ENCODE measurements at places on chromosomes 7 and 10.

DNA sequence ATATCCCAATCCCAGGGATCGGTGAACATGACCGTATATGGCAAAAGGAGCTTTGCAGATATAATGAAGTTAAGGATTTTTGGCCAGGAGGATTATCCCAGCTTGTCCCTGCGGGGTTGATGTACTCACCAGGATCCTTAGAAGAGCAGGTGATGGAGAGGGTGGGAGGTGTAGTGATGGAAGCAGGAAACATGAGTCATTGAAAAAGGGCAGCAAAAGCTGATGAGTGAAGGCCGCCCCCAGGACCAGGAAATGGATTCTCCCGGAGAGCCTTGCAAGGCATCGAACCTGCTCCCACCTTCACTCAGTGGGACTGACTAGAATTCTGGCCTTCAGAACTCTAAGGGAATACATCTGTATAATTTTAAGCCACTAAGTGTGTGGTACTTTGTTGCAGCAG, 5.2 kb upstream of the NUPR2 start:
- no peak overlapping the region for H3K27ac ChIP-seq
- no peaks in the 10 kb centered on the region for H3K36me3 ChIP-seq
- H3K27me3 ChIP-seq, result peaks cover 36% of the 10 kb centered on the region
- DNase-seq, result no peak
- no peak overlapping the region for H3K4me3 ChIP-seq

- H3K4me1 ChIP-seq, result no peaks in the 10 kb centered on the region
- no peak overlapping the region for H3K4me3 ChIP-seq
- no peak overlapping the region for H3K27ac ChIP-seq
- no peaks in the 10 kb centered on the region for H3K36me3 ChIP-seq
Measured at GRCh38 chr10:55369670-55370420, 568.8 kb upstream of the PCDH15 start.

DNA sequence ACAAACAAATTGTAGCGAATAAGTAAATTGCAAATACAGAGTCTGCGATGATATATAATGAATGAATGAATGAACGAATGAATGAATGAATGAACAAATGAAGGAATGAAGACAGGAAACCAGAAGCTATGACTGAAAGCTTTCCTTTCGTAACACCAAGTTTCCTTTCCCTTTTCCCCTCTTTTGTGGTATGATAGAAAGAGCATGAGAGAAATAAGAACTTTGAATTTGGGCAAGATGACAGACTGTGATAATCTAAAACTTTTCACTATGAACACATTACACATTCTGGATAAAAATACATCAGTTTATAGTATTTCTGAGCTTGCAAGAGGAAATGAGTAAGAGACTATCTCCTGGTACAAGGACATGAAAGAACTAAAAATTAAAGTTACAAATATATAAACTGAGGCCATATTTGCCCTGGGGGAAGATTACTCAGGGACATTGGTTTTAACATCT, 8.4 kb upstream of the UCN3 start:
- no peak overlapping the region for H3K4me3 ChIP-seq
- no peaks in the 10 kb centered on the region for H3K4me1 ChIP-seq
- DNase-seq, result no peak
- no peak overlapping the region for H3K27ac ChIP-seq
- H3K36me3 ChIP-seq, result no peaks in the 10 kb centered on the region

DNA sequence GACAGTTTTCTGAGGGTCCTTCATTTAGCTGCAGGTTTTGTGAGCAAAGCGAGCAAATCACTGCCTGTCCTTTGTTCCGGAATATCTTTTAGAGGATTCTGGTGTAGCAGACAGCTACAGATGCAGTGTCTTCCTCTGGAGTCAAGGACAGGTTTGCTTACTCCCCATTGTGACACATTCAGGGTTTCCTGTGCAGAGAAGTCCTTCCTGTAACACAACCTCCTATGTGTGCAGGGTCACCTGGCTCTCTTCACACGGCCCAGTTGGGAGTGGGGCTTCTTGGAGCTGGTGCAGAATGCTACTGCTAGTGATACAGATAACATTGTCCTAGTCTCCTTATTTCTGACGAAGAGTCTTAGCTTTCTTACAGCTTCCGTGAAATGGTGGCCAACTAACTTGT, 47.9 kb downstream of the RBM33 start:
- no peak for DNase-seq
- H3K4me1 ChIP-seq, result peaks cover 74% of the 10 kb centered on the region
- peak overlapping the region; percentile 28 for H3K4me3 ChIP-seq
- no peaks in the 10 kb centered on the region for H3K27me3 ChIP-seq
- H3K27ac ChIP-seq, result no peak overlapping the region

GRCh38 chr7:94620703-94621118, 35.2 kb downstream of the SGCE start:
- no peak overlapping the region for H3K4me3 ChIP-seq
- no peak for DNase-seq
- H3K27me3 ChIP-seq, result no peaks in the 10 kb centered on the region
- no peaks in the 10 kb centered on the region for H3K36me3 ChIP-seq
- no peaks in the 10 kb centered on the region for H3K4me1 ChIP-seq

DNA sequence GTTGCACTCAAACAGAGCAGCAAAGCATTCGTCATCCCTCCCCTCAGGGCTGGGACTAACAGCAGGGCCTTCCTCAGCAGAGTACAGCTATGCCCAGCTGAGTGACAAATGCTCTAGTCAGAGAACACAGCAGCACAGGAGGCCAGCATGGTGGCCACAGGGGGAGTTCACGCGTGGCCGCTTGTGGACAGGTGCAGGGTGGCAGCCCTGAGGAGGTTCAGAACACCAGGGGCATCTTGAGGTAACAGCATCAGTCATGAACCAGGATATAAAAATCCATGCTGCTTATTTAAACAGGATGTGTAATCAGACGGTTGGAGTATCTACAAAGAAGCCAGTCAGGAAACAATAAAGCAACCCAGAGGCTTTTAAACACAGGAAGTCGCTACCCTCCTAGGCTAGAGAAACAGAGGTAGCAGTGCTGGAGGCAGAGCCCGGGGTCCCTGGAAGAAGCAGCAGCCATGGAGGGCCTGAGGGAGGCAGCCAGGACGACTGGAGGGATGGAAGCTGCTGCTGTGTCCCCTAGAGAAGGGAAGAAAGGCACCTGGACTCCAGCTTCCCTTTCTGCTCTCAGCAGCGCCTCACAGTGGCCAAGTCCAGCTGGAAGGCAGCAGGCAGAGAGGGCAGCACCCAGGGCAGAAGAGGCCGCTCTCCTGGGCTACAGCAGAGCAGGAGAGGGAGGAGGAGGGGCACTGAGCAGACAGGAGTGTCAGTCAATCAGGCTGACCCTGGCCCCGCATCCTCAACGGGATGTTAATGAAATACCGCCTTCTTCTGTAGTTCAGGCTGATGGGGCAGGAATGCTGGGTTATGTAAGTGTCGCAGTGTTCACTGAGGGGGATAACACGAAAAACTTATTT, 70.8 kb upstream of the UCN3 start:
- DNase-seq, result peak; percentile 37
- H3K27me3 ChIP-seq, result peaks cover 5% of the 10 kb centered on the region

- H3K36me3 ChIP-seq, result no peaks in the 10 kb centered on the region
- no peak for DNase-seq
- H3K4me1 ChIP-seq, result no peaks in the 10 kb centered on the region
- H3K27me3 ChIP-seq, result no peaks in the 10 kb centered on the region
- H3K27ac ChIP-seq, result no peak overlapping the region
Measured at GRCh38 chr7:14021069-14021468, 31.6 kb upstream of the ETV1 start.

GRCh38 chr10:17206210-17206709, 4.8 kb upstream of the TRDMT1 start:
- no peaks in the 10 kb centered on the region for H3K27me3 ChIP-seq
- H3K4me3 ChIP-seq, result peak overlapping the region; percentile 78
- peaks cover 26% of the 10 kb centered on the region for H3K4me1 ChIP-seq
- H3K27ac ChIP-seq, result peak overlapping the region; percentile 99
- peaks cover 19% of the 10 kb centered on the region for H3K36me3 ChIP-seq

- H3K4me3 ChIP-seq, result no peak overlapping the region
- H3K27ac ChIP-seq, result no peak overlapping the region
- no peaks in the 10 kb centered on the region for H3K27me3 ChIP-seq
- no peaks in the 10 kb centered on the region for H3K4me1 ChIP-seq
Measured at GRCh38 chr7:78412216-78412858, 613.8 kb downstream of the PHTF2 start.

GRCh38 chr7:140192620-140193019, 15.8 kb upstream of the KDM7A start:
- no peaks in the 10 kb centered on the region for H3K4me1 ChIP-seq
- no peak overlapping the region for H3K4me3 ChIP-seq
- DNase-seq, result no peak
- H3K27me3 ChIP-seq, result no peaks in the 10 kb centered on the region
- no peaks in the 10 kb centered on the region for H3K36me3 ChIP-seq

DNA sequence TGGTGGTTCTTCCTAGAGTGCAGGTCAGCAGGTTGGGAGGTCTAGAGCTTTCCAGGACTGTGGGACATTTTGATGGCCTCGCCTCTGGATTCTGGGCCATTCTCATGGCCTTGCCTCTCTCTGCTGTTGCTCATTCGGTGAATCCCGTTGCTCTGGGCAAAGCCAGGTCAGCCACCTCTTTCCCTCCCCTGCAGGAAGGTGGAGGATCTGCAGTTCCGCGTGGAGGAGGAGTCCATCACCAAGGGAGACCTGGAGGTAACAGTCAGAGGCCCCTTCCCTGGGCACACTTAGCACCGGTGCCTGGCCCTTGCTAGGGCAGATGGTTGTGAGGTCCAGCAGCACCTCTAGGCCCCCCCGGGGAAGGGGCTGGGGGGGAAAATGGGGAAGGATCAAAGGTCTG, 74.9 kb downstream of the CLIP2 start:
- H3K36me3 ChIP-seq, result no peaks in the 10 kb centered on the region
- DNase-seq, result no peak
- no peaks in the 10 kb centered on the region for H3K27me3 ChIP-seq
- no peak overlapping the region for H3K4me3 ChIP-seq

DNA sequence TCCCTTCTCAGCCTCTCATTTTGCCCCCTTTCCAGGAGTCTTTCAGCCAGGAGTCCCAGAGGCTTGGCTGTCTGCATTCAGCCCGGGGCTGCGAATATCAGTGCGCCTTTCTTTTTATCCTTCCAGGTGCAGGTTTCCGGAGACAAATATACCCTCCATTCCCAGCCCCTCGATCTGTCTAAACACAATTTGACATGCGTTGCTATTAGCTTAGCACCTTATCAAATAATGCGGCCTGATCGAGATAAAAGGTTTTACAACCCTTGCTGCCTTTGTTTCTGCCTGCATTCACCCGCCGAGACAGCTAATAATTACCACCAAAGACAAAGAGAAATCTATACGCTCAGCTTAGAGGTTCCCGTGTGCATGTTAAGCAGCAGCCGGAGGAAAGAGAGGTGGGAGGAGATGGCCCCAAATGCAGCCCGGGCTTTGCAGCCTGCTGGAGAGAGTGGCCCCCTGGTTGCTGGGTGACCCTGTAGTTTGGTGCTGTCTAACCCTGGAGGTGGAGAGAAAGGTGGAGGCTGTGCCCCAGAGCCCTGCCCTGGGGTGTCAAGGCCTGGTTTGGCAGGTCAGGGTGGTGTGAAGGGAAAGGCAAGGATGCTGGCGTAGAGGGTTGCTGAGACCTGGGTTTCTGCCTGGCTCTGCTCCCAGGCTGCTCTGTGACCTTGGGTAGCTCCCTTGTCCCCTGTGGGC, 185.3 kb downstream of the RPS24 start:
- no peak overlapping the region for H3K27ac ChIP-seq
- no peak overlapping the region for H3K4me3 ChIP-seq

GRCh38 chr10:89075631-89076030, 85.0 kb downstream of the FAS start:
- H3K27ac ChIP-seq, result no peak overlapping the region
- no peak for DNase-seq
- no peaks in the 10 kb centered on the region for H3K36me3 ChIP-seq
- peaks cover 6% of the 10 kb centered on the region for H3K27me3 ChIP-seq

- no peaks in the 10 kb centered on the region for H3K4me1 ChIP-seq
- no peaks in the 10 kb centered on the region for H3K36me3 ChIP-seq
- no peak overlapping the region for H3K4me3 ChIP-seq
- no peaks in the 10 kb centered on the region for H3K27me3 ChIP-seq
- no peak overlapping the region for H3K27ac ChIP-seq
Measured at GRCh38 chr7:133709036-133709880, 417.9 kb upstream of the LRGUK start.

DNA sequence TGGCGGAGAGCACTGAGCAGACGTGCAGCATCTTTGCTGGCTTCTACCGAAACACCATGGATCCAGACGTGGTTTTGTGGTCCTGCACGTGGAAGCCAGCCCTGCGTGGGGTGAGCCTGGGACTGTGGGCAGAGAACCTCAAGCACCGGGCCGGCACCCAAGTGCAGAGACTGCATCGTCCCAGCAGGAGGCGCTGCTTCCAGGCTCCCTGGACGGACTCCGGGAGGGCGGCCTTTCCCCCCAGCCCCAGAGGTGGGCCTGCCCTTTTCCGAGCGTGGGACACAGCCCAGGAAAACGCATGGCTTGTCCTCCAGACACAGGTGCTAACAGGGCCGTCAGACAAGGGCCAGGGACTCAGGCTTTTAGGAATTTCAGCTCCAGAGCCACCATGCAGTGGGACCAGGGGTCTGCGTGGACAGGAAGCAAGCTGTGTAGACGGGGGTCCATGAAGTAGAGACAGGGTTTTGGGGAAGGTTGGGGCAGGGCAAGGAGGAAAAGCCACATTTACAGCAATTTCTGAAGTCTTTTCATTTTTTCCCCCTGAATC, 303.9 kb downstream of the WDR37 start:
- peaks cover 33% of the 10 kb centered on the region for H3K27me3 ChIP-seq
- no peak overlapping the region for H3K4me3 ChIP-seq
- no peak for DNase-seq
- H3K4me1 ChIP-seq, result peaks cover 7% of the 10 kb centered on the region

DNA sequence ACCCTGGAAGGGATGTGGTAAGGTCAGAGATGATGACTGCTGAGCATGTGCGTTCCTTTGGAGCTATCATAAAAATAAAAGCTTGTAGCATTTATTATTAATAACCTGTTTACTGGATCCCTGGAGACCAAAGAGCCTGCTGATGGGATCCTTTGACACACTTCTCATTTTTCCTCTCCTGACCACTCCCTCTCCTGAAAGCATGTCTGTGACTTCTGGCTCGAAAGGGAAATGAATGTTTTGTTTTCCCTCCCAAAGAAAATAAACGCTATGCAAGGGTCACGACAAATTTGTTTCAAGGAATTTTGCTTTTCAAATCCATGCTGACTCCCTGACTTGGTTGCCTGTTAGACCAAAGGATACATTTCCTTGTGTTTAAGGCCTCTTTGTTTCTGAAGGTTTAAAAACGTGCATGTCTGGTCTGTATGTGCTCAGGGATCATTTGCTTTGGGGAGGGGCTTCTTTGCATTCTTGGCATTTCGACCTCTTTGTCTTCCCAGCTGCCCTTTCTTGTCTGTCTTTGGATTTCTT, 185.1 kb upstream of the AGK start:
- peaks cover 29% of the 10 kb centered on the region for H3K27me3 ChIP-seq
- H3K36me3 ChIP-seq, result no peaks in the 10 kb centered on the region
- no peak overlapping the region for H3K4me3 ChIP-seq

GRCh38 chr10:108905821-108906220, 1017.5 kb downstream of the XPNPEP1 start:
- H3K27me3 ChIP-seq, result no peaks in the 10 kb centered on the region
- no peak for DNase-seq
- H3K27ac ChIP-seq, result no peak overlapping the region
- no peaks in the 10 kb centered on the region for H3K36me3 ChIP-seq
- H3K4me1 ChIP-seq, result no peaks in the 10 kb centered on the region
